Stimulated activated CD4-positive, alpha-beta T cell treated with anti-CD3 and anti-CD28 coated beads, TNF-alpha, amount 100 ng/mL, for 1 hour (primary cell): ENCODE measurements at places on chromosomes 16 and 17.

DNA sequence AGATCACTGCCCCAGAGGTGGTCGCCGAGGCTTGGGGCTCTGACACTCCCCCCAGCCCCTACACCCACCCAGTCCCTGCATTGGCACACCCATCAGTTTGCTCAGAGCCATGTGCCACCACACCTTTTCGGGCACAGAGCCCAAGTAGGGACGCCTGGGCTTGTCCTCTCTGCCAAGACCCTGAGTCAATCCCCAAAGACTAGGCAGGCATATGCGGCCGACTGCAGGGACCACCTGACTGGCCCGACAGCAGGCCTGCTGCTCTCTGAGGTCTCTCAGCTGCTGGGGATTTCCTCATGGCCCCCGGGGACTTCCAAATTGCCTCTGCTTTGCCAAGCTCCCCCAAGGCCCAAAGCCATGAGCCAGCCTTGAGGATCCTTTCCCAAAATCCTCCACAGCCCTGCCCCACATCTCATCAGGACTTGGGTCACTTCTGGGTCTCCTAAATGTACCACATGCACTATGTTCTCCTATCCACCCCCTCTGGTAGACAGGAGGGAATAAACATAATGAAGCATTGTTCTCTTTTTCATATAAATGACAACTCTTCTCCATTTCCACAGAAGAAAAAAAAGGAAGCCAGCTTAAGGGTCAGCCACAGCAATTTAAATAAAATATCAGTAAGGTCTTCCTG lies 30.6 kb downstream of the MYO18A start:
- no peak for DNase-seq

- DNase-seq: no peak
These were observed 17.7 kb downstream of the SIAH1 start for GRCh38 chr16:48367441-48368049.

- no peak for DNase-seq
These were observed 38.4 kb downstream of the SOX9 start for GRCh38 chr17:72158895-72159885.

DNA sequence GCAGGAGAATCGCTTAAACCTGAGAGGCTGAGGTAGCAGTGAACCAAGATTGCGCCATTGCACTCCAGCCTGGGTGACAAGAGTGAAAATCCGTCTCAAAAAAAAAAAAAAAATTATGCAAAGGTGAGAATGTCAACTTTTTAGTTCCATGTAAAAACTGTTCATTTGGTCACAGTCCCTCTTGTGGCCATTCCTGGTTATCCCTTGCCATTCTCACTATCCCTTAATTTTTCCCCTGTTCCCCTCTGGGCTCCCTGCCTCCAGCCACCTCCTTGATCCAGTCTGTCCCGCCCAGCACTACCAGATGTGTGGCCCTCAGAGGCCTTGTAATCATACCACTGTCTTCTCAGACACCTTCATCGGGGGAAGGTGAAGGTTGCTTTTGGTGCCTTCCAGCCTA lies 23.4 kb downstream of the DCAF7 start:
- DNase-seq: no peak

DNA sequence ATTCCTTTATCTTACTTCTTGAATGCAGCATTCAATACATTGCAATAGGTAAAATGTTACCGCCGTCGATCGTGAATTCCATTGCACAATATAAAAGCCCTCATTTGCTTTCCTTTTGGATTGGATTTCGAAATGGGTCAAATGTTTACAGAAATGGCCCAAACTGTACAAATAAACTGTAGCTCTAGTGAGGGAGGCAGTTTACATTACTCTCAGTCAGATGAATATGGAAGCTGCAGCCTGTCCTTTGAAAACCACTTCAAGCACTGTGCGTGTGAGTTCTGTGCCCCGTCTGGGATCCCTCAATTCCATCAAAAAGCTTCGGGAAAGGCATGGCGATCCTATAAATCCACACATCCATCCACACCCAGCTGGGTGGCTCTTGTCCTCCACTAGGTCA lies 258.6 kb upstream of the FOXF1 start:
- no peak for DNase-seq

DNA sequence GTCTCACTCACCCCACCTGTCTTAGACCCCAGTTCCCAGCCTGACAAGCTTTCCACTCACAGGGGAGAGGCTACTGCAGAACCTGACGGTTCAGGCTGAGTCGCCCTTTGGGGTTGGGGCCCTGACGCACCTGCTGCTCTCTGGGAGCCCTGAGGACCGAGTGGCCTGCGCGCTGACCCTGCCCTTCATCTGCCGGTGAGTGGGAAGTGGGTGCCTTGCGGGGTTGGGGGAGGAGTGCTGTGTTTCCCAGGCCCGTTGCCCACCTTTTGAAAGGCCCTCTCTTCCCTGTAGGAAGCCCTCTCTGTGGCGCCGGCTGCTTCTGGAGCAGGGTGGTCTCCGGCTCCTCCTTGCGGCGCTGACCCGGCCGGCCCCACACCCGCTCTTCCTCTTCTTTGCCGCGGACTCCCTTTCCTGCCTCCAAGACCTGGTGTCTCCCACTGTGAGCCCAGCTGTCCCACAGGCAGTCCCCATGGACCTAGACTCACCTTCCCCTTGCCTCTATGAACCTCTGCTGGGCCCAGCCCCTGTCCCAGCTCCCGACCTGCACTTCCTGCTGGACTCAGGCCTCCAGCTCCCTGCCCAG lies 6.1 kb upstream of the TGFB1I1 start:
- DNase-seq: no peak

GRCh38 chr16:23941963-23942564 lies 106.3 kb downstream of the PRKCB start:
- no peak for DNase-seq

- no peak for DNase-seq
These were observed 4.0 kb upstream of the GGNBP2 start for GRCh38 chr17:36540696-36541095.

DNA sequence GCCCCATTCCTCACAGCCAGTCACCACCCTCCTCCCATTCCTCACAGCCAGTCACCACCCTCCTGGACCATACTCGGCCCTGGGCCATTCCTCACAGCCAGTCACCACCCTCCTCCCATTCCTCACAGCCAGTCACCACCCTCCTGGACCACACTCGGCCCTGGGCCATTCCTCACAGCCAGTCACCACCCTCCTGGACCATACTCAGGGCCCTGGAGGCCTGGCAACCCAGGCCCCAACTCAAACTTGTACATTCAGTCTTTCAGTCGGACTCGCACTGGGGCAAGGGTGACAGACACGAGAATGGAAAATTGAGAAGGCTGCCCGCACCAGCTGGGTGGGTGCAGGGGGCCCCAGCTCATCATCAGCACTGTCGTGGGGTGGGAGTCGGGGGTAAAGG lies 30.4 kb upstream of the FOXK2 start:
- no peak for DNase-seq

- no peak for DNase-seq
These were observed 12.5 kb downstream of the SLC22A31 start for GRCh38 chr16:89187770-89188392.

- no peak for DNase-seq
These were observed 4.0 kb downstream of the CA7 start for GRCh38 chr16:66848172-66848571.

GRCh38 chr17:19987897-19988296 lies 10.3 kb upstream of the AKAP10 start:
- DNase-seq: no peak

DNA sequence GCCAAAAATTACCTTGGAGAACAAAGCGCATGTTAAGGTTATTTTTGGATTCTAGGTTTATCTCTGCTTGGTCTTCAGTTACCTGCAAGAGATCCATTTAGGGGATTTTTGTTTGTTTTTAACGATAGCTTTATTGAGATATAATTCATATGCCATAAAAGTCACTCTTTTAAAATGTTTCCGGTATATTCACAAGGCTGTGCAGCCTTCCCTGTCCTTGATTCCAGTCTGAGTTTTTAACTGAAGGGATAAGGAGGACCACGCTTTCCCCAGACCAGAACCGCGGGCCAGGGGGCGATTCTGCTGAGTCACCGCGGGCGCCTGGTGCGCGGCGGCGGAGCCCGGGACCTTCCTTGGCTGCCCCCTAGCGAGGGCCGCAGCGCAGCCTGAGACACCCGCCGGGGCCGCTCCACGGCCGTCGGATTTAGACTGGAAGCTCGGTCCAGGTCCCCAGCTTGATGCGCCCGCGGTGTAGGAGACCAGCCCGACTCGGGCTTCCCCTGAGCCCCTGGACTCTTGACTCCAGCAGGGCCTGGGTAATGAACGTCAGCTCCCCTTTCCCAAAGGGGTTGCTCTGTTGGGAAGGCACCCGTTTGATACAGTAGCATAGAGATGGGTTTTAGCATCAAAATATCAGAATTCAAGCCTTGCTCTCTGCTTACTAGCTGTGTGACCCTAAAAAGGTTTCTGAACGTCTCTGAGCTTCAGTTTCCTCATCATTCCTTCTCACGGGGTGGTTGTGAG lies 50.0 kb upstream of the STH start:
- DNase-seq: no peak

DNA sequence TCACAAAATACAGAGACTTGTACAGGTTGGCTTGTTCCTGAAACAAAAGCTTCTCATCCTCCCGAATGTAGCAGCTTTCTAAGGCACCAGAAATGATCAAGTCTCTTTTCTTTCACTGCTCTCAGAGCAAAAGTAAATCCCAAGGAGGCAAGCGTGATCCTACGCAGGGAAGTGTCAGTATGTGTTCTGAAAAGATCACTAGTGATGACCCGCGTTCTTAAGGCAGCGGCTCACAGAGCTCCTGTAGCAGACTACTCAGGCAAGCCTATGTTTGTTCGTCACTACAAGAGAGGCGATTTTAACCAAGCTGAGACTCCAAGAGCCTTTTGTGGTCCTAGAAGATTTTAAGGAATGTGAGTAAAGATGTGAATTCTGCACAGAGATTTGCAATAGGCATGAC lies 34.5 kb downstream of the WIPI1 start:
- DNase-seq: no peak

DNA sequence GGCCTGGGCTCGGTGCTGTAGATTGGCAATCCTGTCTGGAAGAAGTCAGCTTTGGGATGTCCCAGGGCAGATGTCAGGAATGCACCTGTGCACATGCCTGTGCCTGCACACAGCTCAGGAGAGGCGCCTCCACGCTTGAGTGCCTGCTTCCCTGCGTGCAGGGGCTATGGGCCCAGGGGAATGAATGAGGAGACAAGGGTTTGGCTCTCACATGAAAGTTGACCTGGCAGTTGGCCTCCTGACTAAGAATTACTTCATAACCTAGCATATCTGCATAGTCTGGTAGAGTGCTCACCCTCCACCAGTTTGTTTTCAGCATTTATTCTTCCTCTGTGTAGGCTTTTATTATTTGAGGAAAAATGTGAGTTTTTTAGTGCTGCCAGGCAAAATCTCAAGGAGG lies 50.0 kb downstream of the PLD6 start:
- no peak for DNase-seq

DNA sequence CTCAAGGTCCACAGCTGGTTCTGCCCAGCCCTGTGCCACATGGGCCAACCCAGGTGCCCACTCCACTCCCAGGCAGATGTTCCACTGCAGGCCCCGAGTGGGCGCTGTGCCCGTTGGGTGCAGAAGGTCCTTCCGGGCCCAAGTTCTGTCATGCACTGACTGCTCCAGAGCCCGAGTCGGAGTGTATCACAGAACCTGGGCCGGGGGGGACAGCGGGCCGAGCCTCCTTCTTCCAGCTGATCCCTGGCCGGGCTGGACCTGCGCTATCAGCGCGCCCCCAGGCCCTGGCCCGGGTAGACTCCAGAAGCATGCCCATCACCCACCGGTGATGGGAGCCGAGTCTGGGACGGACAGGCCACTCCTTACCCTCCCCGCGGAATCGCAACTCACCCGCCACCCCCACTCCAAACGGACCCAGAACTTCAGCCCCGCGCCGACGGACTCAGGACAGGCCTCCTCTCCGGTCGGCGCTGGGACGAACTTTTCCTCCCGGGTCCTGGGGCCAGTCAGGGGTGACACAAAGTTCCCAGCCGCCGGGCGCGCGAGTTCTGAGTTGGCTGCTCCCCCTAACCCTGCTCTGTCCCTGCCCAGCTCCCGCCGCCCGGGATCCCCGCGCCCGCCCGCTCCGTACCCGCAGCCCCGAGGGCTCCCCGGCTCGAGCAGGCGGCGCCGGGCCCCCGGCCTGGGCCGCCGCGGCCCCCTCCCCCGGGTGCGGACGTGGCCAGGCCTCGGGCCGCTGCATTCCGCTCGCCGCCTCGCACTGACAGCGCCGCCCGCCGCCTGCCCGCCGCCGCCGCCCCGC lies at the start of gene COPZ2:
Gene COPZ2, minus strand, starts transcription at position 762 of the 802 bp plus-strand sequence. Its CDS starts 20 bp downstream, at position 742.
- no peak for DNase-seq

DNA sequence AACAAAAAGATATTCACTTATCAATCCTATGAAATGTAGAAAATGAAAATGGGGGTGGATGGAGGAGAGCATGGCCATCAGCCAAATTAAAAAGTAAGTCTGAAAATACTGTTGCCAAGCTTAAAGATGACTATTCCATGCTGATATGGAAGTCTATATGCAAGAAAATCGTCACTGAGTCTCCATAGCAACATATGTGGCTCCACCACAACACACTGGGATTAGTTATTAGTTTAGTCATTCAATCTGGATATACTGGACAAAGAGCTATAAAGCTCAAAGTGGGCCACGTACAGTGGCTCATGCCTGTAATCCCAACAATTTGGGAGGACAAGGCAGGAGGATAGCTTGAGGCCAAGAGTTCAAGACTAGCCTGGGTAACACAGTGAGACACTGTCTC lies 24.7 kb upstream of the PSMD7 start:
- no peak for DNase-seq

DNA sequence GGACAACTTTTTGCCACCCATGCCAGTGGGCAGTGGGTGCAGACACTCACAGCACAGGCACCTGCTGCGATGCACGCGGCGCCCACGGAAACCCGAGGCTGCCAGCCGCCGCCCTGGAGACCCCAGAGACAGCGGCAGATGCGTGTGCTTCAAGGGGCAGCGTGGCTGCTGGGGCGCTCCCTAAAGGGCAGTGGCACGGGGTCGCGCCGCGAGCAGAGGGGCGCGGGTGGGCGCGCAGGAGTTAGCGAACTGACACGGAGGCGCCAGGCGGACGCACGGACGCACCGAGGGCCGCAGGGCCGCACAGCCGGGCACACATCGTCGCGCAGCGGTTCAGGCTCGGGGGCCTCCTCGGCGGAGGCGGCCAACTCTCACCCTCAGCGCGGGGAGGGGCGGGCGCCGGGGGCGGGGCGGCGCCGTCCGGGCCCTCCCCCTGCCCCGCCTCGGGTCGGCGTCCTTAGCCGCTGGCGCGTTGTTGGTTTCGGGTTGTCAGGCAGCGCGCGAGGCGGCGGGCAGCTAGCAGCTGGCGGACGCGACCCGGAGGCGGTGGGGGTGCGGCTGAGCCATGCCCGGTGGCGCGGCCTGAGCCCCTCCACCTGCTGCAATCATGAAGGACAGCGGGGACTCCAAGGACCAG lies at the start of gene KIF19:
Gene KIF19, plus strand, starts transcription at position 484 of the 637 bp plus-strand sequence. Its CDS starts 124 bp downstream, at position 608.
- peak; percentile 7 for DNase-seq

DNA sequence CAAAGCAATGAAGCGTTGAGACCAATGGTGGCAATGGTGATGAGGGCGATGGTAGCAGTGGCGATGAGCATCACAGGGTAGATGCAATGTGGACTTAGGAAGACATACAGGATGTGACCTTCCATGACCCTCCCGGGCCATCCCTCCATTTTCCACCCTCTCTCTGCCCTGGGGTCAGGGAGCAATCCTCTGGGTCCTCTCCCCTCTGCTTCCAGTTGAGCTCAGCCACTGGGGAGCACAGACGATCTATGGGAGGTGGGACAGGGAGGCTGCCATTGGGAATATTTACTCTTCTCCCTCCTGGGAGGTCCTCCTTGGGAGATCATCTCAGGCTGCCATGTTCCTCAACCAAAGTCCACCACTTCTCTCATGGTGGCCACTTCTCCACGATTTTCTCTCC lies 260.7 kb upstream of the FOXF1 start:
- no peak for DNase-seq
